Stimulated activated CD4-positive, alpha-beta T cell treated with anti-CD3 and anti-CD28 coated beads, Interleukin-15, amount 100 ng/mL, for 1 hour (primary cell): ENCODE measurements at places on chromosomes 16 and 17.

DNA sequence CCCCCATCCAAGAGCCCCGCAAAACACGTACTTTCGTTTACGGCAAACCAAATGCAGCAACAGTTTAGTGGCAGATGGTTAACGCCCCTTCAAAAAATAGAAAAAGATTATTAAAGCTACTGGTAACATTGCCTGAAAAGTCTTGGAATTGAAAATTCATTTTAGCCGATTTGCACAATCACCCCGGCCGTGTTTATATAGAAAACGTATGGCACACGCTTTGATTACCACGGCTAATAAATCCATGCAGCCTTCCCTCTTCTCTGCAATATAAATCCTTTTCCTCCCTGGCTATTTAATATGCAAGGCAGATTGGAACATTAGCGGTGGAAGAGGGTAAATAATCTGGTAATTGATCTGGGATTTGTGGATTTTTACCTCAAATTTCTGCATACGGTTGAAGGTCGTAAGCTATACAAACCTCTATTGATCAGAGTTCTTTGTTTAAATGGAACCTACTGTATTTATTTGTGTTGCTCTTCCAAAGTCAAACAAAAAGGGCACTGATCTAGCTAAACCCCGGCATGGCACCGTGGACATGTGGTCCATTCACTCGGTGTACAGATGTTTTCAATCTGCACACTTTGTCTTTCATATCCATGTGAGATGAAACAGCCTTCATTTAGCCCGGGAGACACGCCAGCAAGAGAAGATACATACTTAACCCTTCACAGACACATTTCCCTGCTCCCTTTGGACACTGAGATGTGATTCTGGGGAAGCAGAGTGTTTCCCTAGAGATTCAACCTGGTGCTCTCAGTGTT is 238.1 kb upstream of the MAF start:
- no peak for DNase-seq

DNA sequence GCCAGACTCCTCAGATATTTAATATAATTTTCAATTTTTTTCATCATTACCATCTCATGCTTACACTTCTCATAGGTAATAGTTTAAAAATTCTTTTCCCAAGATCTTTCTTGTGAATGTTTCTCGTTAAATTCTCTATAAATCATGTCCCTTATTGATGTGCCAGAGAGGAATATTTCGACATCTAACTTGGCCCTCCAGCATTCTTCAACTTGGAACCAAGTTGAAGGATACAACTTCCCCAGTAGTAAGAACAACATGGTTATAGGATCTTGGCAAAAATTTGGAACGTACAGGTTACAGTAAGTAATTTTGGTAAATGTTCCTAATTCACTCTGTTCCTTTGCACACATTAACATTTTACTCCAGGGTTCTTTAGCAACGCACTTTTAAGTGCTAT is 731.8 kb downstream of the CDH11 start:
- no peak for DNase-seq

- no peak for DNase-seq
Measured at GRCh38 chr17:51805765-51806164, 352.7 kb downstream of the CA10 start.

GRCh38 chr17:81523402-81524038 is 4.7 kb upstream of the FSCN2 start:
- no peak for DNase-seq
